Non-pigmented ciliary epithelial cell (primary cell): ENCODE measurements at places on chromosomes 7 and 10.
A peak's percentile ranks its signal among the peaks of the same experiment; 100 is the strongest.

DNA sequence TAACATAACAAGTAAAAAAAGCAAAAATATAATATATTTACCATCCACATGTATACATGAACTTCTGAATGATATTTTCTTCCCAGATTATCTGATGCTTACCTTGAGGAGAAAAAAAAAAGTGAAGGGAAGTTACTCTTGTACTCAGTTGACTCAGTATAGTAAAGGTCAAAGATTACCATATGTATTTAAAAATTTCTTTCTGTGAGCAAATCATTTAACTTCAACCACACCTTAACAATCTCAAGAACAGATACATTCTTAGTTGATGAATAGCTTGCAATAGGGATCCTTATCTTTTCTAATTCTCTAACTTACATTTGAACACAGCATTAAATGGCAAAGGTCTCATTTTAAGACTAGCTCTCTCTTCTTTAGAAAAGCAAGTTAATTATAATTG is 29.8 kb downstream of the PRR15 start:
- DNase-seq = no peak

DNA sequence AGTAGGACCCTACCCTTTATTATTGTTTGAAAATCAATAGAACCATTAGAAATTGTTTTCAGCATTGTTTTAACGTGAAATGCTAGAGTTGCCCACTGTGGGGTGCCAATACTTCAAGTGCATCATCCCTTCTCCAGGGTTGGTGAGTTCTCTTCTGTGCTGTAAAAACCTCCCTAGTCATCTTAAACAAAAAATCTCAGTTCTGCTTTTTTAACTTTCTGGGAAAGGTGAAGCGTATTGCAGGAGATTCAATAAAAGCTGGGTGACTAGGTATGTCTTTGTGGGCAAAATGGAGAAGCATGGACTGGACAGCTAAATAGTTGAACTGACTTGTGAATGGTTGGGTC is 699.1 kb downstream of the SUGCT start:
- DNase-seq = no peak

DNA sequence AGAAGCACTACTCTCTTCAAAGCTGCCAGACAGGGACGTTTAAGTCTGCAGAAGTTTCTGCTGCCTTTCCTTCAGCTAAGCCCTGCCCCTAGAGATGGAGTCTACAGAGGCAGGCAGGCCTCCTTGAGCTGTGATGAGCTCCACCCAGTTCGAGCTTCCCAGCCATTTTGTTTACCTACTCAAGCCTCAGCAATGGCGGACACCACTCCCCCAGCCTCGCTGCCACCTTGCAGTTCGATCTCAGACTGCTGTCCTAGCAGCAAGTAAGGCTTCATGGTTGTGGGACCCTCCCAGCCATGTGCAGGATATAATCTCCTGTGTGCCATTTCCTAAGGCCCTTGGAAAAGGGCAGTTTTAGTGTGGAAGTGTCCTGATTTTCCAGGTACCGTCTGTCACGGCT is 74.3 kb downstream of the TMEM26 start:
- DNase-seq = no peak

GRCh38 chr10:60238759-60239100 is 150.9 kb downstream of the ANK3 start:
- no peak for DNase-seq

GRCh38 chr10:43024942-43025700 is 51.7 kb upstream of the RET start:
- no peak for DNase-seq

DNA sequence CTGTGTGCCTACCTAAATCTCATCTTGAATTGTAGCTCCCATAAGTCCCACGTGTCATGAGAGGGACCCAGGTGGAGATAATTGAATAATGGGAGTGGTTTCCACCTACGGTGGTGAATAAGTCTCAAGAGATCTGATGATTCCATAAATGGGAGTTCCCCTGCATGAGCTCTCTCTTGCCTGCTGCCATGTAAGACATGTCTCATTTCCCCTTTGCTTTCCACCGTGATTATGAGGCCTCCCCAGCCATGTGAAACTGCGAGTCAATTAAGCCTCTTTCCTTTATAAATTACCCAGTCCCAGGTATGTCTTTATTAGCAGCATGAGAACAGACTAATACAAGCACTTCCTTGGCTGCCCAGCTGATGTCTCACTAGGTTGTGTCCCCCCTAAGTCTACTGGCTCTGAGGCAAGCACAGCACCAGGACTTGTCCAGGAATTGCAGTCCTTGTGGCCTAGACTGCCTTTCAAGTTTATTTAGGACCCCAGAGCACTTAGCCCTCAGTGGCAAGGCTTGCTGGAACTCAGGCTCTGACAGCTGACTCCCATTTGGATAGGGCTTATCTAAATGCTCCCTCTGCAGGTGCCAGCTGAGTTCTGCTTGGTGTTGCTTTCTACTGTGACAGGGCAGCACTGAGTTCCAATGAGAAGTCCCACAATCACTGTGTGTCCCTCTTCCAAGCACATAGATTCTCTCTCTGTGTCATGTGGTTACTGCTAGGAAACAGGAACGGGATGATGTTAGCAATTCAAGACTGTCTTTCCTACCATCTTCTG is 59.0 kb upstream of the TAS2R16 start:
- DNase-seq = no peak

DNA sequence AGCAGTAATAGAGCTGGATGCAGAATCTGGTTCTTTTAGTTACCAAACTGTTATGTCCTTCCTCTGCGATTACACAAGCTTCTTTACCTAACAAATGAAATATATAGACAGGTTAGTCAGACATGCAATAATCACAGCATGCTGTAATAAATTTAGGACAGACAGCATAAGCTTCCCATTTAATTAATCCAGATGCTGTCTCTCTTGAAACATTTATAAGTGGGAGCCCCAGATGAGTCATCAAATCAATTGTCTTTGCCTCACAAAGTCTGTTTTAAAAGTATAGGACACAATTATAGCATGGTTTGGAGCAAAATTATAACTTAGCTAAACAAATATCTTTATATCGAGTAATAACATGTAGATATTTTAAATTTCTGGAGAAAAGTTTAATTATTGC is 1.6 kb downstream of the CDNF start:
- DNase-seq = no peak

- no peak for DNase-seq
Measured at GRCh38 chr7:117992635-117993376, 119.6 kb upstream of the CTTNBP2 start.

DNA sequence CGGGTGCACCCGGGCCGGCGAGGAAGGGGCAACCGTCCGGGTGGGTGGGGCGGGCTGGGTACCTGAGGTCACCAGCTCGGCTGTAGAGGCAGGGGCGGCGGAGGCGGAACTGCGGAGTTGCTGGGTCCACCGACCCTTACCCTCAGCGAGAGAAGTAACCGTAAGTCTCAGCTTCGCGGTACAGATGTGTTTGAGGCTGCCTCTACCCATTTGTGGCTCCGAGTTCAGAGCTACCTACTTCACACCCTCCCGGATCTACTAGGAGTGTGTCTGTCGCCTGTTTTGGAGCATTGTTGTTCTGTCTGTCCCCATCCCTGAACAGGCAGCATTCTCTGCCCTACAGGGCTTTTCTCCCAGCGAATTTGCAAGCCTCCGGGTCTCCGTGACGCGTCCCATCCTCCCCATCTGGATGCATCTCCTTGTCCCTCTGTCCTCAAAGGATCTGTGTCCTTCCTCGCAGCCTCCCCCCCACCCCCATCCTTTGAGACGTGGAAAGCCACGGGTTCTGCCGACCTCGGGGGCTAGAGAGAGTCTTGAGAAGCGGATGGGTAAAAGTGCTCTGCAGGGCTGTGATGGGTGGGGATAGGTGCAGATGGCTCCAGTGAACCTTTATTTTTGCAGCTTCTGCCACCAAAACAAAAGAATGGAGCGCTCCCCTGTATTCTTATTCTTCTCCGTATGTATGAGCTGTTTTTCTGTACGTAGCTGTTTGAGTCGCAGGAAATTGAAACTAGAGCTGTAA is 757 bp downstream of the ANKIB1 start:
- DNase-seq = no peak

DNA sequence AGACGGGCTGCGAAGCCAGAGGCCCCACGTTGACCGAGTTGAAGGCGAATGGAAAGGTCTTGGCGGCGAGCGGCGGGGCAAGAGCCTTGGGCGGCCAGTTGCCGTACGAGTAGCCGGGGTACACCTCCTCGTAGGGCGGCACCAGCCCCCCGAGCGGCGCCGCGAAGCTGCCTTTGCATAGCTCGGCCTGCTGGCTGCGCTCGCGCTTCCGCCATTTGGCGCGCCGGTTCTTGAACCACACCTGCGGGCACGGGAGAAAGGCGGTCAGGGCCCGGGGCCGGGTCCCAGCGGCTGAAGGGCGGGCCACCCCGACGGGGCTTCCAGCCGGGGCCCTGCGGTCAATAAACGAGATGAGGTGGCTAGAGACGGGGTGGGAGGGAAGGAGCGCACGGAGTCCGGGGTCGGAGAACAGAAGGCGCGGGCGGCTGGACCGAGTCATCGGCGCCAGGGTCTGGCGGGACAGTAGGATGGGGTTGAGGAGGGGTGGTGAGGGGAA is 4.8 kb downstream of the ELOVL3 start:
- no peak for DNase-seq

GRCh38 chr7:388961-389701 is 99.2 kb downstream of the FOXL3 start:
- DNase-seq = no peak

- DNase-seq = no peak
Measured at GRCh38 chr10:124589491-124590041, 127.9 kb downstream of the LHPP start.

- no peak for DNase-seq
Measured at GRCh38 chr10:29630205-29631048, 4.3 kb downstream of the SVIL start.

DNA sequence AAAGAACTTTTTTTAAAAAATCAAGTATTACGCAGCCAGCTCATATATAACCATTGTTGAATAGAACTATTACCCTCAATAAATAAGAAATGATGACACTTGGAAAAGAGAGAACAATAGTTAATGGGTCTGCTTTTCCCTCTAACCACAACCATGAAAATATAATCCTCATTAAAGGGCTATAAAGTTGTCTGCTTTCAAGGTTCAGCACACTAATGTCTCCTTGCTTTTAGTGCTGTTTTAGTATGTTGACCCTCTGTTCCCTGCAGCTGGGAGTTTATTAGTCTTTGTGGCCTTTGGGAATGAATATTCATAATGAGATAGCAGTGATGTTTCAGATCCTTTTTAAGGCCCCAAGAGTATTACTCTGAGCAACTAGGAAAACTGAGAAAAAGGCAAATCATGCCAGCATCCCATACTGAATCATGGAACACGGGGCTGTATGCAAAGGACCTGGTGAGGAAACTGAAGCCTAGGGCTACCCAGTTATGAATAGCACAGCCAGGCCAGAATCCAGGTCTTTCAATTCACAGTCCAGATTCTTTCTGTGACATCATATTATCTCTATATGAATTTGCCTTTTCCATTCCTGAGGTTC is 332.0 kb upstream of the LRGUK start:
- no peak for DNase-seq

GRCh38 chr7:143147070-143147469 is 15.2 kb downstream of the PIP start:
- DNase-seq = no peak

GRCh38 chr7:121372376-121373010 is 23.6 kb downstream of the FAM3C start:
- DNase-seq = no peak

DNA sequence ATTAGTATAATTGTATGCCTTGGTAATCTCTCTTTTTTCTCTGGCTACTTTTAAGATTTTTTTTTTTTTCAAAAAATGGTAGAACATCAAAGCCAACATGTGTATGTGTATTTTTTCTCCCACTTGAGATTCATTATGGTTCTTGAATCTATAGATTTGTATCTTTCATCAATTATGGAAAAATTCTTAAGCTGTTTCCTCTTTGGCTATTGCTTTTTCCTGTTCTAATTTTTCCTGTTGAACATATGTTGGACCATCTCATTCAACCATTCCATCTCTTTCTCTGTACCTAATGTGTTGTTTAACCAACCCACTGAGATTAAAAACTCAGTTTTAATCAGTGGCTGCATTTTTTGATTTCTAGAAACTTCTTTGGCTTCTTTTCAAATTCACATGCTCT is 107.2 kb downstream of the HECTD2 start:
- DNase-seq = no peak

GRCh38 chr7:27064661-27065060 is 31.1 kb downstream of the HOXA1 start:
- DNase-seq = no peak

GRCh38 chr10:15083674-15084501 is 4.7 kb downstream of the ACBD7 start:
- no peak for DNase-seq

- no peak for DNase-seq
Measured at GRCh38 chr10:52644373-52645186, 128.0 kb downstream of the MBL2 start.

GRCh38 chr10:62386356-62387320 is 12.5 kb downstream of the ZNF365 start:
- no peak for DNase-seq

GRCh38 chr7:27737616-27738015 is 2.3 kb upstream of the TAX1BP1 start:
- no peak for DNase-seq

GRCh38 chr10:88946965-88947590 is 5.5 kb downstream of the ACTA2 start:
- no peak for DNase-seq

DNA sequence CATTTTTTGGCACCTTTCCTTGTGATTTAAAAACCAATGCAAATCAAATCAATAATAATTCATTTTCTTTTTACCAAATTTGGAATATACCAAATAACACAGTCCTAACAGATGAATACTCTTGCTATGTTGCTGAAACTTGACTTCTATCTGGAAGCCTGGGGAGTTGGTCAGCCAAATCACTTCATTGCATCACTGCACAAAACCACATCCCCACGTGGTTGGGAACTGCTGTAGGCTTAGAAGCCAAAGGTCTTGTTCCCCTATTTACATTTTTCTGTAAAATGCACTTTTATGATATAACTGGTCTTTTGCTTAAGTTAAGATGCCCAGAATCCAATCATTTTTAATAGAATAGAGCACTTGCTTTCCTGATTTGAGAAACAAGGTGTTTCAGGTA is 15.2 kb downstream of the GPR85 start:
- DNase-seq = no peak

DNA sequence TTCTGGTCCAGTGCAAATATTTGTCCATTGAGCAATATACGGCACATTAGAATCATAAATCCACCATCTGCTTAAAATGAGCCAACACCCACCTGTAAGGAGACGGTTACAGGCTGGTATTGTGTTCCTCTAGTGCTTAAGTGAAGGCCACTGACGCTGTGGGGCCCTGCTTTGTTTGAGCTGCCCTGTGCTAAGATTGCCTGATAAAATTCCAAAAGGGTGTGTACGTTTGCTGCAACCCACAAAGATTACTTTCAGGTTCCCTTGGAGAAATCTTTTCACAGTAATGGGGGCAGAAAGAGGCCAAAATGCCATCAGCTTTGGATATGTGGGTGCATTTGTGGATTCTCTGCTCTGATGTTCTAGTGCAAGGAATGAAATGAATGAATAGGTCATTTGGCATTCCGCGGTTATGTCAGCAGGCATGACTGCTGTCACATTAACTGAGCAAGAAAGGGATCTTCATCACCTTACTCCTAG is 34.4 kb downstream of the AGR3 start:
- DNase-seq = no peak

DNA sequence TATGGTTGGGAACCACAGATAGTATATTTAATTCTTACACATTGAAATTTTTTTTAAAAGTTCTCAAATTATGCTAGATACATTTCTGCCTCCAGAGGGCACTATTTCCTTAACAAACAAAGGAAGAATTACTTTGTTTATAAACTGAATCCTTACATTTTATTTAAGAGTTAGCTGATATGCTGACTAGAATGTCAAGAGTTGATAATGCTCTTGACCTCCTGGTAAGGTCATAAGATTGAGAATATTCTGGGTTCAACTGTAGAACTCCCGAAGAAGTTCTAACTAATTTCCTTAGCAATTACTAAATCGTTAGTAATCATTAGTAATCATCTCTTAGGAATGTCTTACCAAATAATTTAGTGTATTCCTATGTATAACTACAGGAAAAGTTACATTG is 95.3 kb upstream of the CYP26C1 start:
- DNase-seq = peak; percentile 19
